ENCODE measurements at places on chromosomes 5 and 9. TPM values are rescaled to one million over a fixed set of nuclear protein-coding genes. Genes with fewer than 3 reads are reported as not detected.

Gene IFNK
- not detected for total RNA-seq

- no peak for DNase-seq
Observed at GRCh38 chr5:149410721-149411432, 31.8 kb upstream of the IL17B start.

Gene CARD9
- 0.52 TPM for total RNA-seq

Gene PCDHGA12
- 2.0 TPM for total RNA-seq

- no peak for DNase-seq
Observed at GRCh38 chr5:33281431-33281843, 159.3 kb upstream of the TARS1 start.

- DNase-seq, result no peak
Observed at GRCh38 chr9:27192291-27192960, 83.4 kb downstream of the TEK start.

- DNase-seq, result no peak
Observed at GRCh38 chr5:130350131-130350530, 445.9 kb downstream of the CHSY3 start.

GRCh38 chr5:180548563-180548962 is 42.7 kb downstream of the SCGB3A1 start:
- DNase-seq, result no peak

GRCh38 chr9:123250504-123250903 is 17.9 kb downstream of the STRBP start:
- no peak for DNase-seq

DNA sequence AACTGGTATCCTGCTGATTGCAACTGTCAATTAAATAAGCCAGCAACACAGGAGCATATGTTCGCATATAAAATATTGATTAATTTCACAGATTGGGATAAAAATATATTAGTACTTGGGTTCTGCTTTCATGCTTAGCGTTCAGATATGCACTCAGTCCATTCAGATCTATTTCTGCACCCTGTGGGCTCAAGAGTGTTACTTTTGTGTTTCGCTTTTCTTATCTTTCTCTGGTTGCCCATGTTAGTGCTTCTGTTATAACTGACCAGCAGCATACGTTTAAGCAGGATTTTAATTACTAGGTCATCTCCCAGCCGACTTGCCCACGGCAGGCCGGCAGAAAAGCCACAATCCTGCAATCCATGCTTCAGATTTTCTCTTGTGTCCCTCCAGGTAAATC is 289.1 kb downstream of the EBF1 start:
- DNase-seq, result no peak

Gene NUTM2F
- not detected for total RNA-seq

Gene SPAG8
- 0.15 TPM for total RNA-seq

DNA sequence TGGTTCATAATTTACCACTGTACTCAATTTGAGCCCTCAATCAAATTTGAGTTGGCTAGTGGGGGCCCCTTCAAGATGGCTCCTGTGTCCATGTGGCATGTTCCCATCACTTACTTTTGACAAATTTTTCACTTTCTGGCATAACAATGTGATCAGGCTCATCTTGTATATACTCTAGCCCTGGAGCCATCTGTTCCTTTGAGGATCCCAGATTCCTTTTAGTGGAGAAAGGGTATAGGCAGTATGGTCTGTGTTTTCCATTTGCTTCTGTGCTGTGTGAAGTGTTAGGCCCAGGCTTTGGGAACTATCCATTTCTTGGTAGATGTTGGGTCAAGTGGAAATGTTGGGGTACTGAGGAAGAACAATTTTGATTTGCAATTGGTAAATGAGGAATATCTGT is 45.7 kb downstream of the SH3GL2 start:
- no peak for DNase-seq

Gene PCDHB2
- 1.1 TPM for total RNA-seq

GRCh38 chr9:2923766-2924379 is 80.0 kb upstream of the PUM3 start:
- DNase-seq, result no peak

- DNase-seq, result peak; percentile 77
Observed at GRCh38 chr5:154190595-154191304, at the start of gene GALNT10. Gene GALNT10, plus strand, starts transcription at chr5:154190733. Its CDS starts 134 bp downstream, at chr5:154190867.

DNA sequence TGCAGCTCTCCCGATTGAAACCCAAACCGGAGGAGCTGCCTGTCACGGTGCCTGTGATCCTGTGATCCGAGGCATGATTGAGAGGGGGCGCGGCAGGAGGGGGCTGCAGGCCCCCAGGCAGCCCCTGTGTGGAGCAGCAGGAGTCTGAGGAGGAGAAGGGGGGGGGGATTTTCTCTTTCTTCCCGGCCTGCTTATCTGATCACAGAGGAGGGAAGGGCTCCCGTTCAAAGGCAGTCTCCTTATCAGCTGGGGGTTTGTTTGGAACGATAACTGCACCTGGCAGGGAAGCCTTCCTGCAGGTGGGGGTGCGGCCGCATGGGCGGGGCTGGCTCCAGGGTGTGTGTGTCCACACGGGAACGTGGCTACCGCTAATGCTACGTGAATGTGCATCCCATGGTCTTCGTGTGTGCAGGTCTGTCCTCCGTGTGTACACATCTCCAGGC is 38.4 kb downstream of the LMX1B start:
- peak; percentile 72 for DNase-seq

- DNase-seq, result no peak
Observed at GRCh38 chr9:81118416-81118815, 570.9 kb downstream of the TLE1 start.

- no peak for DNase-seq
Observed at GRCh38 chr9:129626625-129627284, 792 bp downstream of the NTMT1 start.

GRCh38 chr5:163439092-163439425 is 1.7 kb downstream of the CCNG1 start:
- no peak for DNase-seq

GRCh38 chr9:2599896-2600295 is 21.7 kb upstream of the VLDLR start:
- no peak for DNase-seq

GRCh38 chr5:68714810-68715209 is 379.0 kb upstream of the SLC30A5 start:
- no peak for DNase-seq

- no peak for DNase-seq
Observed at GRCh38 chr5:82676661-82677060, 398.5 kb upstream of the RPS23 start.

DNA sequence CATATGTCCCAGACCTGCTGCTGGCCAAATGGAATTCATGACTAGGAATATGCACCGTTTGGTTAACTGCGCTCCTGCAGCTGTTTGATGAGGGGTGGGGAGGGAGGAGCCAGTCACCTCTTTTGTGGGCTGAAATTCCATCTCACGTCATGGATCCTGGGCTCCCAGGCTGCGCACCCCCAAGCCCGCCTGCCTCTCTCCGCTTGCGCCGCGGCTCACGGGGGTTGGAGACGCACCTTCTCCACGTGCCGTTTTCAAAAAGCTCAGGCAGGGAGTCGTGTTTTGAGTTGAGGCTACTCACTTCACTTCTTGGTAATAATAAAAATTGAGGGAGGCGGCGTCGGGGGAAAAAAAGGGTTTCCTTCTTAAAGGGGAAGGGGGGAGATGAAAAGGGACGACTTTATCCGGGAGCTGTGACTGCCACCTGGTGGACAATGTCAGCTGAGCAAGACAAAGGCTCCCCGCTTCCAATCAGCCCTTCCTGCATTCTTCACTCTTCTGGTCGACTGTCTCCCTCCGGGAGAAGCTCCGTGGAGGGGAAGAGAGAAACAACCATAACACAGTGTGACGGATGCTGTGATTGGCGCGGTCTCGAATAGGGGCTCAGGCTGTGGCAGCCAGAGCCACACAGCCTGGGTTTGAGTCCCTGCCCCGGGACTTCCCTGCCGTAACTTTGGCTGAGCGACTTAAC is 15.9 kb upstream of the C5orf47 start:
- peak; percentile 72 for DNase-seq

- no peak for DNase-seq
Observed at GRCh38 chr5:133688391-133688790, 76.0 kb upstream of the FSTL4 start.

DNA sequence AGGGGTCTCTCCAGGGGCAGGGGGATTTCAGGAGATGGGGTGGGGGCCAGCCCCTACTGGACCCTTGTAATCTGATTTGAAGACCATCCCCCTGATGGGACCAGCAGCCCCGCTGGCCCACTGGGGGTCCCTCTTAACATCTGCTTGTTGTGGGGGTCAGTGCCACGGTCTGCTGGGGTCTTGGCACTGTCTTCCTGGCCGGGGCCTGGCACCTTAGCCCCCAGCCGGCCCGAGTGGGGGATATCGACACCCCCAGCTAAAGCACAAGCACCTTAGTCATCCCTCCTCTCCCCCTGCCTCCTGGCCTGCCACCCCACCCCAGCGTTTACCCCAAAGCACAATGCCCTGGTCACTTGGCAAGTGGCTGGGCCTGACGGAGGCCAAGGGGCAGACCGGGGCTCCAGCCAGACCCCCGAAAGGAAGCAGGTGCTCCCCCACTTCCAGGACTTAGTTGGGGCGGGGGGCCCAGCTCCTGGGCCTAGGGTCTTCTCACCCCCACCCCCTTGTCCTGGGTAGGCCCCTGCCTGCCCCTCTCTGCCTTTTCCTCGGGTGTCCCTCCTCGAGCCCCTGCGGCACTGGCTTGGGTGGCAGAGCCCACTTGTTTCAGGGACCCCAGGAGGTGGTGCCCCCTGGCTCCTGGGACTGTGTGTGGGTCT is 1.4 kb upstream of the NFX1 start:
- DNase-seq, result no peak

- no peak for DNase-seq
Observed at GRCh38 chr9:106419829-106420228, 443.1 kb upstream of the ZNF462 start.

- no peak for DNase-seq
Observed at GRCh38 chr9:9631284-9631683, 981.5 kb downstream of the PTPRD start.

Gene SHC3
- total RNA-seq, result 0.27 TPM

Gene GAPT
- total RNA-seq, result not detected

Gene SLU7
- 35.5 TPM for total RNA-seq

- no peak for DNase-seq
Observed at GRCh38 chr9:134709512-134710270, 68.1 kb downstream of the COL5A1 start.

Gene C9orf50
- not detected for total RNA-seq

- DNase-seq, result no peak
Observed at GRCh38 chr5:132295505-132296411, 1.6 kb downstream of the SLC22A4 start.

All from left colon (tissue), 2 donors.